ENCODE measurements at places on chromosomes 3 and 15.

GRCh38 chr3:196948442-196949284, 6.3 kb upstream of the NCBP2 start:
- DNase-seq, result peak; percentile 15

DNA sequence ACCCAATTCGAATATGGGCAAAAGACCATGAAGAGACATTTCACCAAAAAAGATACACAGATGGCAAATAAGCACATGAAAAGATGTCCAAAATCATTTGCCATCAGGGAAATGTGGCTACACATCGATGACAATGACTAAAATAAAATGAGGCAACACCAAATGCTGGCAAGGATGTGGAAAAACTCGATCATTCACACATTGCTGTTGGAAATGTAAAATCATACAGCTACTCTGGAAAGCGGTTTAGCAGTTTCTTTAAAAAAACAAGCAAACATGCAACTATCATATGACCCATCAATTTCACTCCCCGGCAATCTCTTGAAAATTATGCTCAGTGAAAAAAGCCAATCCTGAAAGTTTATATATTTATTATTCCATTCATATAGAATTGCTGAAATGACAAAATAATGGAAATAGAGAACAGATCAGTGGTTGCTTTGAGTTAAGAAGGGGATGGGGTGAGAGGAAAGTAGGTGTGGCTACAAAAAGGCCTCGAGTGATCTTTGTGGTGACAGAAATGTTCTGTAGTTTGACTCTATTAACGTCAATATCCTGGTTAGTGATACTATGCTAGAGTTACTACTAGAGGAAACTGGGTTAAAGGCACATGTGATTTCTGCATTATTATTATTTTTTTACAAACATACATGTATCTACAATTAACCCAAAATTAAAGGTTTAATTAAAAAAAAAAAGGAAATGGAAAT, 45.0 kb downstream of the DLG1 start:
- no peak for DNase-seq

DNA sequence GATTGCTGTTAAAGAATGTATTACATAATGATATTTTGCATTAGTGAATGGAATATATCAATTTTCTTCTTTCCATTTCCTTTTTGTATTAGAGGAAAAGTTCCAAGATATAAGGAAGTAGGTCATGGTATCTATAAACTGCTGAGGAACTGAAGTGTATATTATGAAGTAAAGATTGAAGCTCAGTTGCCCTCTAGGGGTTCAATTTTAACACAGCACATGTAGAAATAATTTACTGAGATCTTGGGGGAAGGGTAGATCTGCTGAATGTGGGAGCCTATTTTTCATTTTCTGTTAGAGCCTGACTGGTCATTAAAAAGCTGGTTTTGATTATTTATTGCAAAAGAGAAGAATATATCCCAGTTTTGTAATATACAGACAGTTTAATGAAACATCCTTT, 45.2 kb downstream of the CMC1 start:
- DNase-seq, result peak; percentile 67

- no peak for DNase-seq
Measured at GRCh38 chr3:183098536-183099025, 715 bp downstream of the MCCC1 start.

GRCh38 chr3:186283651-186284348, 78.2 kb downstream of the DGKG start:
- DNase-seq, result peak; percentile 25

DNA sequence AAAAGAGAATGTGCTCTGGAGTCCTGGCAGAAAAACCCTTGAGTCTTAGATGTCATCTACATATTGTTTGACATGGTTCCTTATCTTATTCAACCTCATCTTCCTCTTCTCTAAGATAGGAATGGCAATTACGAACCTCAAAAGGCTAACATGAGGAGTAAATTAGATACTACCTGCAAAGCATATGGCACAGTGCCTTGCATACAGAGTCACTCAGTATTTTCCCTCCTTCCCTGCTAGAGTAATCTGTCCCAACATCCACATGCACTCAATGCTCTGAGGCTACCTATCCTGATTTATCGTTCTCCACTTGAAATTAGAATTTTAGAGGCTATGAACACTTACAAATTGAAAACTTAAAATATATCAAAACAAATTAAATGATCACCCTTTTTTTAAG, 386.7 kb downstream of the RSL24D1 start:
- DNase-seq, result no peak

GRCh38 chr3:4980229-4981203, 1.3 kb downstream of the BHLHE40 start:
- peak; percentile 95 for DNase-seq
